Stimulated activated CD4-positive, alpha-beta T cell treated with anti-CD3 and anti-CD28 coated beads, Interleukin-1b, Interleukin-23, amount 100 ng/mL, for 1 hour (primary cell): ENCODE measurements at places on chromosomes 5 and 9.

- DNase-seq: no peak
Observed at GRCh38 chr5:178403351-178403750, 170.7 kb upstream of the PHYKPL start.

- DNase-seq: no peak
Observed at GRCh38 chr9:82404196-82404870, 415.8 kb downstream of the SPATA31D1 start.

DNA sequence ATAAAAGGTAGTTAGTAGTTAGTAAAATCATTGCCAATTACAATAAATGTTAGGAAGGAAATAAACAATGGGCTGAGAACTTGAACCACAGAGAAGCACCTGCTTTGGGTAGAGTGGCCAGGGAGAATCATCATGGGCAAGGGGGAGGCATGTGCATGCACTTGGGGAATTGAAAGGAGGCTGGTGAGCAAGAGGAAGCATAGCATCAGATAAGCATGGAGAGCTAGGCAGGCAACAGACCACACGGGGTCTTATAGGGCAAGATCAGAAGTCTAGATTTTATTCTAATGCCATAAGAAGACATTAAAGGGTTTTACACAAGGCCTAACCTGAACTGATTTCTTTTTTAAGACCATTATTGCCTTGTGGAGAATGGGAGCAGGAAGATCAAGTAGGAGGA, 93.4 kb downstream of the PIP5K1B start:
- no peak for DNase-seq

DNA sequence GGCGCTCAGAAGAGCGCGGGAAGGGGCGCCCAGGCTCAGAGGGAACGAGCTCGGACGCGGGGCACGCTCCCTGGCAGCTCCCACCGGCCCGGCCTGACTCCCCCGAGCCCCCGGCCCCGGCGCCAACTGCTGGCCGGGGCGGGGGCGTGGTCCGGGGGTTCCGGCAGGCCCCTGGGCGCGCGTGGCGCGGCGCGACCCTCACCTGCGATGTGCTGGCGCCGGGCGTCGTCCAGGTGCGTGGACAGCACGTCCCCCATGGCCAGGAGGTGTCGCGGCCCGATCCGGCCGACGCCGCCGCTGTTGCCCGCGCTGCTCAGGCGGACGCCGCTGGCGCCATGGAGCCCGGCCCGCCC, 43.5 kb upstream of the STXBP1 start:
- no peak for DNase-seq

GRCh38 chr5:172834415-172835289, 601 bp downstream of the ERGIC1 start:
- no peak for DNase-seq

- no peak for DNase-seq
Observed at GRCh38 chr9:8680658-8681057, 881.1 kb upstream of the DMAC1 start.

DNA sequence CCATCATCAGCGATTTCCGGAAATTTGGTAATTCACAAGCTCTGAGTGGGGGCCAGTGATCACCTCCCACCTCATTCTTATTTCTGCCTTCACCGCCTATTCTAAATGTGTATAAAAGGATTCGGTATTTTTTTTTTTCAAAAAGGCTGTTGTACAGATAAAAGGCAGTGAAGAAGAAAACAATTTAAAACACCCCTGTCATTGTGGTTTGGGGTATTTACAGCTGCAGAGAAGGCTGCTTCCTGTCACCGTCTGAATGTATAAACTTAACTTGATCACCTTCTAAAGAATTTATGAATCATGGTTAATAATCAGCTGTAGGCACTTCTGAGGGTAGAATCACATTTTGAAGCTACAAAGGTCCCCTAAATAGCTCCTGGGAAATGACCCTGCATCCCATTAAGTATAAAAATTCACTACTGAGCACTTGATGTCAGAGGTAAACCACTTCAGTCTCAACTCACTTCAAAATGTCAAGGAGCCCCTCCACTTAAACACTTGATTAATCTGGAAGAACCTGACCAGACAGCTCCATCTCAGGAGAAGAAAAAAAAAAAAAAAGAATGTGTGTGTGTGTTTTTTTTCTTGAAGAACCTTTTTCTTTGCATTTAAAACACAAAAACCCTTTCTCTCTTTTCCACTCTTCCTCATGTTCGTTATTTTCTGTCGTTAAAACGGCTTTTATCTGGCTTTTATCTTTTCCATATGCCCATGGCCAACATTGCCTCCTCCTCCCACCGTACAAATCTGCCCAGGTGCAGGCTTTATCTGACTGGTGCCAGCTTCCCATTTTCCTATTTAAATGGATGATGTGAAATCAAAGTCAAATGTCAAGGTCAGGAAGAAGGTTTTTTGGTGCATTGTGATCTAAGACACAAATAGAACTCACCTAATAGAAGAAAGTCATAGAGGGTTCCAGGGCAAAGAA, 291.2 kb downstream of the IRX1 start:
- no peak for DNase-seq

GRCh38 chr5:79699763-79700400, 10.2 kb downstream of the CMYA5 start:
- DNase-seq: no peak

DNA sequence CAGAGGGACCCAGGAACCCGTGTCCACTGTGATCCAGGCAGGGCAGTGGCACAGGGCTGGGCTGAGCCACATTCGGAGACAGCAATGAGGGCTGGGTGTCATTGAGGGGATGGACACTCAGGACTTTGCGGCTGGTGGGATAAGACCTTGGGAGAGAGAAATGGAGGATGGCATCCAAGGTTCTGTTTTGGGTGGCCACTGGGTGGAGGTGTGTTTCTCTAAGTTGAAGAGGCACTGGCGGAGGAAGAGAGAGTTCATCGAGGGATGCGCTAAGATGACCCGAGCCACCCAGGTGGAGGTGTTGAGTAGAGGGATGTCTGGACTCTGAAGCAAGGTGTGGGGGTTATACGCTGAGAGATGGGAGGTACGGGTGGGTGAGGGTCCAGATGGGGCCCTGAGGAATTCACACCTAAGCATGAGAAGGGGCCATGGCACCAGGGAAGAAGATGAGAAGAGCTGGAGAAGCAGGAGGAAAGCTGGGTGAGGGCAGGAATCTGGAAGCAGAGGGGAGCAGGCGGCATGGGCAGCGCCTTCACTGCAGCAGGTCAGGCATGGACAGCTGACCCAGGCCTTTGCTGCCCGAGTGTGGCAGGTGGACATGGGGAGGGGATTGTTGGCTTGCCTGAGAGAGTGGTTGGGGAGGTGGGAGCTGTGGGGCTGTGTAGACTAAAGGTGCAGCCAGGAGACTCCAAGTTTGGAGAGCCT, 2.5 kb upstream of the SLC25A48 start:
- no peak for DNase-seq

DNA sequence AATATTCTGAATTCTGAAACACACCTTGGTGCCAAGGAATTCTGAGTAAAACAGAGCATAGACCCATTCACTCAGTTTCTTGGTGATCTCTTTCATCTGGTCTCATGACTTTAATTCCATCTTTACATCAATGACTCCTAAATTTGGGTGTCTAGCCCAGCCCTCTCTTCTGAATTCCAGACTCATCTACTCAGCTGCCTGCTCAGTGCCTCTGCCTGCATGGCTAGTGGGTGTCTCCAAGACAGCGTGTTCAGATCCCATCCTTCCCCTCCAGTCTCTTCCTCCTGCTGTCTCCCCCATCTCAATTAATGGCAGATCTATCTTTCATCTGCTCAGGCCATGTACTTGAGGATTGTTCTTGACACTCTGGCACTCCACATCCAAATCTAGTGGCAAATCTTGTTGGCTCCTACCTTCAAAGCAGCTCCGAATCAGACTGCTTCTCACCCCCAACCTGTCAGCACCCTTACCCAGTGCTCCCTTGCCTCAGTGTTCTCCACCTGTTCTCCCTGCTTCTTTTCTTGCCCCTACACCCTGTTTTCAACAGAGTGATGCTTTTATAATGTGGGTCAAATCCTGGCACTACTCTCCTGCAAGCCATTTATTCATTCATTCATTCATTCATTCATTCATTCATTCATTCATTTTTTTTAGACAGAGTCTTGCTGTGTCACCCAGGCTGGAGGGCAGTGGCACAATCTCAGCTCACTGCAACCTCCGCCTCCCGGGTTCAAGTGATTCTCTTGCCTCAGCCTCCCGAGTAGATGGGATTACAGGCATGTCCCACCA, 5.3 kb downstream of the CAVIN4 start:
- DNase-seq: no peak

GRCh38 chr5:9251379-9251980, 294.4 kb downstream of the SEMA5A start:
- DNase-seq: no peak

DNA sequence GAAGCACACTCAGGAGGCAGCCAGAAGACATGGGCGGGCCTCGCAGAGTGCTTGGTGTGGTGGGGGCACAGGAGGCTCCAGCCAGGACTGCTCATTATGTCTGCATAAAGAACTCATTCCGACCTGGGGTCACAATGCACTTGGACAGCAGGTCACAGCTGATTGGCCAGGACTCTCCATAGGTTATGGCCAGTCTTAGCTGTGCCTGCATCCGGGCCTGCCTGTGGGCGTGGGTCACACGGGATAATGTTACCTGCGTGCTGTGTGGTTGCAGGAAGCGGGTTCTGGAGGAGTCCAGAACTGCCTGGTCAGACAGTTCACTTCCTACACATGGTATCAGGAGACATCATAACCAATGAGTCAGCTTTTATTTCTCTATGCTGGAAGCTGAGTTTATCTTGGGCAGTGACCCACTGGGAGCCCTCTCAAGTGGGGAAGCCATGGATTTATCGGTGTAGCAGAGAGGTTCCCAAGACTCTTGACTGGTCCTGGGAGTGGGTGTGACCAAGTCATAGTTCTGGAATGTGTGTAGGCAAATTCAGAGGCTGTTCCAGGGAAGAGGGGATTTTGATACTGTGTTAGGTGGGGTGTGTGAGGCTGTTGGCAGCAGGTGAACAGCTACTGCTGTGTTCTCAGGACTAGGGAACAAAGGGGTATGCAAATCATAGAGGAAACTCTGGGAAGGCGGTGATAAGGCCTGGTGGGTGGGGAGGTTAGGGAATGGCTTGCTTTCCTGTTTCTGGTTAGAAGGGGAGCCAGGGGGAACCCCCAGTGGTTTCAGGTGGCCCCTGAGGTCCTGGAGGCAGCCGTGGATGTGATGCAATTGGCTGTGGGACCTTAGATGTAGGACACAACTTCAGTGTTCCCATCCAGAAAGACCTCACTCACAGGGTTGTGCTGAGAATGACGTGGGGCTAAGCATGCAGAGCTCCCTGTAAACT, 51.3 kb downstream of the ARHGEF37 start:
- no peak for DNase-seq

DNA sequence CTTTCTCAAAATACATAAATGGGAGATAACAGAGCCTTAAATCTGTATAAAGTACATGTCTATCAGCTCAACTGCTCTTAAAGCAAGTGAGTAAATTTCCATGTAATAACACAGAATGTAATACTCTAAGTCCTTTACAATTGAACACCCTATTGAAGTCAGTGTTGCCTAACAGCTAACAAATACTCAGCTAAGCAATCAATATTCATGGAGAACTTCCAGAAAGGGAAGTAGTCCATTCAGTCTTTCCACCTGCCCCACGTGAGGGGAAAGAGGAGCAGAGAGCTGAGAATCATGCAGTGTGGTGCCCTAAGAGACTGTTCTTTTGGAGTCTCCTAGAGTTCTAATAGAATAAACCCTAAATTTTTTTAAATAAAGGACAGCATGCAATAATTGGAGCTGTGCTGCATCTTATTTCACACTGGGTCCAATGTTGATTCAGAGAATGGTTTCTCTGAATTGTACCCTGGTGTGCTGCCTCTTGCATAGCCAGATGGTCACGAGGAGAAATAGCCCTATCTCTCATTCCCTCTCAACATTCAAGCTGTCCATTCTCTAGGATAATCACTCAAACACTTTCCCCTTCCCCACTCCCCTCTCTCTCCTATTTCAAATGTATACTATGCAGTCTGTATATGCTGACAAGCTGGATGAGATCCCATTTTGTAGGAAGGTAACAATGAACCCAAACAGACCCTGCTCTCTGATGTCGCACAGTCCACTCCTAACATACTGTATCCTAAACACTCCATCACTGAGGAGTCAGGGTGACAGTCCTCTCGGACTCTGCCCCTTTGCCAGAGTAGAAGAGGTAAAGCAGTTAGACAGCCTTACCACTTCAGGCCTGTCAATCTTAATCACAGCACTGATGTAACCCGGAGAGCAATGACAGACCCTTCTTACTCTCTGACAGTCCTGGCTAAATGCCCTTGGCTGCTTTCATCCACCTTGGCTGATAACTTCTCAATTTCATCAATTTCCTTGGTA, 134.8 kb downstream of the EPB41L4A start:
- DNase-seq: no peak

- no peak for DNase-seq
Observed at GRCh38 chr9:70883056-70883455, 238.4 kb downstream of the TRPM3 start.

- no peak for DNase-seq
Observed at GRCh38 chr9:14750821-14751220, 28.3 kb upstream of the CER1 start.

- DNase-seq: no peak
Observed at GRCh38 chr5:151001436-151001835, 19.0 kb upstream of the GPX3 start.

DNA sequence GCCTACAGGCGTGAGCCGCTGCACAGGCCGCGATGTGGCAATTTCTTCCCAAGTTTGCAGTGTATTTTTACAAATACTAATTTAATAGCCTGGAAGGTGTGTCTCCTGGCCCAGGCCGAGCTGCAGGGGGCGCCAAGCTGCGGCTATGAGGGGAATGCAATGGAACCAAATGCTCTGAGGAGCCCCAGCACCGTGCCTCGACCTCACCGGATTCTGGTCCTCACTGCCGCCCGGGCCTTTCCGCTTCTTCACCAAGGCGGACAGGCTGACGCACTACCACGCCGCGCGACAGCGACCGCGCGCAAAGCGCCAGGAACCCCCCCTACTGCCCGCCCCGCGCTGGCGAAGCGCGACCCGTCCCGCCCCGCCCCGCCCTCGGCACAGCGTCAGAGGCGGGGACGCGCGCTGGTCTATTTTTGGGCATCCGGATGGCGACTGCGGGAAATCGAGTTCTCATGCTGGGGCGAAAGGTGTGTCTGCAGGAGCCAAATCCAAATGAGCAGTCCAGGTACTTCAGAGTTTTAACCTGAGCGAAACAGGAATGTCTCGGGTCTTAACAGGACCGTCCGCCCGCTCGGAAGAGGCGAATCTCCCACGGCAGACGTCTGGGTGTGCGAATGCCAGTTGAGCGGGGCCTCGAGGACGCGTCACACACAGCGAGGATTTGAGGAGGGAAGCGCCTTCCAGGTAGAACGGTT, 31.7 kb upstream of the PRXL2C start:
- DNase-seq: peak; percentile 27

- no peak for DNase-seq
Observed at GRCh38 chr9:134885679-134886412, 5.2 kb downstream of the FCN2 start.

GRCh38 chr9:97527626-97528528, 26.4 kb downstream of the TMOD1 start:
- DNase-seq: no peak
